ENCODE measurements at places on chromosomes 13 and 19.
A peak's percentile ranks its signal among the peaks of the same experiment; 100 is the strongest.

DNA sequence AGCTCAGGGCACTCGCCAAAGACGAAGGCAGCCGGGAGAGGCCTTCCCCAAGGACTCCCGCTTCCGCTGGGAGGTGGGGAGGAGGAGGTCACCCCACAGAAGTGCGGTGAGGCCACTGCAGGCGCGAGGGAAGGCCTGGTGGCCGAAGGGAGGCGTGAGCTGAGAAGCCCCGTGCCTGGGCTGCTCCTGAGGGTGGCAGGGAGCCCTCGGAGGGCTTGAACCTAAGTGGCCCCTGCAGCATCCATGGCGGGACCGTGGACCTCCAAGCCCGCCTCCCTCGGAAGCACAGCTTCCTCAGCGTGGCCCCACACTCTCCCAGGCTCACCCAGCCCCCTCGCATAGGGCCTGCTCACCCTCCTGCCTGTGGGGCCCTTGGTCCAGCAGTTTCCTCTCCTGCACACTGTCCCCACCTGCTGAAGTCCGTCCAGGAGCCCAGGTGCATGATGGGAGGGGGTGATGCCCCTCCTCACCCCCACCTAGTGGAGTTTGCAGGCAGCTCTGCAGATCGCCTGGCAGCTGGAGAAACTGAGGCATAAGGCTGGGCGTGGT, 25.9 kb downstream of the EFNA2 start:
- DNase-seq, result no peak

DNA sequence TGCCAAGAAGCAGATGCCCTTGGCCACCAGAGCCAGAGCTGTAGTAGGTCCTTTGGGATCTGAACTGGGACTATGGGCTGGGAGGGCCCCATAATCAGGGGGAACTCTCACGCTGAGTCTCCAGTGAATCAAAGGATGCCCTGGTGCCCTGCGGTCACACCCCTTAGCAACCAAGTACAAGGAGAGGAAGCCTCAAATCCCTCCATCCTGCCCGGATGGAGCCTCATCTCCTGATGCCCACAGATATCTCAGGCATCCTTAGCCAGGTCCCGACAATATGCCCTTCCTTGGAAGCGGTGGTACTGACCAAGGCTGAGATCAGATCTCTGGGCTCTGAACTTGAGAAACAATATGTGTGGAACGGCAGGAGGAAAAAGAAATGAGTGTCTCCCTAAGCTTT, 1.7 kb downstream of the PLEKHA4 start:
- DNase-seq, result no peak

DNA sequence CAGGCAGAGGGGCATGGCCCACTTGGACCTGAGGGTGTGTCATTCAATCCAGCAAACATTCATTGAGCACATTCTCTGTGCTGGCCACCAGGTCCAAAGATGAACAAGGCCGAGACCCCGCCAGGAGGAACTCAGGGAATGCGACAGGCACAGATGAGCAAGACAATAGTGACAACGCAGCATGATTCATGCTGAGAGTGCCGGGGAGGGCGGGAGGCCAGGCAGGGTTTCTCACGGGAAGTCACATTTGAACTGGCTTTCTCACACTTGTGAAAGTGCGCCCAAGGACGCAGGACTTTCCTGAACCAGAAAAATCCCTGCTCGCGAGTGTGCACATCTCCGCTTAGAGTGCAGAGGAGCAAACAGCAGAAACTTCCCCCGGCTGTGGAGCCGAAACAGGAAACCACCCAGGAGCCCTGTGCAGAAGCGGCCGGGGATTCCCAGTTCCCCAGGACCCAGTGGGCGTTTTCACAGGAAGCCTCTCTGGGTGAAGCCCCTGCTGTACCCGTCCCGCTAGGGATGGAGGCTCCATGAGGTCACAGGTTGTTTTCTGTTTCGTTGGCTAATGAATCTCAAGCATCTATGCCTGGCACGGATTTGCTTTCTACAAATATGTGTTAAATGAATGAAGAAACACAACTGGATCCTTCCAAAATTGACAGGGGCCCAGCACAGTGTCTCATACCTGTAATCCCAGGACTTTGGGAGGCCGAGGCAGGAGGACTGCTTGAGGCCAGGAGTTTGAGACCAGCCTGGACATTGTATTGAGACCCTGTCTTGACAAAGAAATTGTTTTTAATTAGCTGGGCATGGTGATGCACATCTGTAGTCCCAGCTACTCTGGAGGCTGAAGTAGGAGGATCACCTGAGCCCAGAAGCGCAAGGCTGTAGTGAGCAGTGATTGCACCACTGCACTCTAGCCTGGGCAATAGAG, 68.4 kb upstream of the TM9SF2 start:
- peak; percentile 39 for DNase-seq

GRCh38 chr13:75196147-75196837, 285.7 kb downstream of the TBC1D4 start:
- no peak for DNase-seq

- no peak for DNase-seq
These were observed 144.9 kb upstream of the SOX1 start for GRCh38 chr13:111922086-111922485.

DNA sequence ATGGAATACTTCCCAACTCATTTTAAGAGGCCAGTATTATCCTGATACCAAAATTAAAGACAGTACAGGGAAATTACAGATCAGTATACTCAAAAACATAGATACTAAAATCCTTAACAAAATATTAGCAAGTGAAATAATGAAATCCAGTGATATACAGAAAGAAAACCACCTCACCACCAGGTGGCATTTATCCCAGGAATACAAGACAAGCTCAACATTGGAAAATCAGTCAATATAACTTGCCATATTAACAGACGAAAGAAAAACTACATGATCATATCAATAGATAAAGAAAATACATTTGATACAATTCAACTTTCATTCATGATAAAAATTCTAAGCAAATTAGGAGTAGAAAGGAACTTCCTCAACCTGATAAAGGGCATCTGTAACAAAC, 6.7 kb upstream of the GNA15 start:
- DNase-seq, result no peak

DNA sequence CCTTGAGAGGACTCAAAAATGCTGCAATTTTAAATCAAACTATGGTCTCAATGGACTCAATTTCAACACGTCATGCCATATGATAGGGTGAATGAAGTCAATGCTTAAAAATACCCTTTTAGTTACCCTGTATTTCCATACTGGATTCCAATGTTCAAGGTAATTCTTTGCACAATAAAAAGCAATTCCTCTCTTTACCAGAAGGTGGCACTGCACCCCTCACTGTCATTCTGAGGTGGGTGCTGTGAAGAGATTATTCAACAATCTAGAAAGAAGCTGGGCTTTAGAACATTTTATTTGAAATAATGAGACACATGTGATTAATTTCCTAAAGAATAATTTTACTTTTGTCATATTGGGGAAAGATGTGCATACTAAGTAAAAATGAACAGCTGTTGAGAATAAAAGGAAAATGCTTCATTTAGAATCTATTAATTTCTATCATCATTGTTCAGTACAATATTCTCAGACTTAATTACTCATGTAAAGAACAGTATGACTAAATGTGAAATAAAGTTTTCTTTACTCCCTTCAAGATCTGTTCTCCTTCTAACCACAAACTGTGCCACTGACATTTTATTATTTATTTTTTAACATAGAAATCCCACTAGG, 789.1 kb downstream of the GPC5 start:
- DNase-seq, result peak; percentile 8
